ENCODE measurements at places on chromosomes 13 and 19. TPM values are rescaled to one million over a fixed set of nuclear protein-coding genes. Genes with fewer than 3 reads are reported as not detected.

PSG1 gene
- not detected for total RNA-seq

CEACAM8 gene
- total RNA-seq = not detected

CACNA1A gene
- total RNA-seq = 3.6 TPM

ZNF546 gene
- 6.3 TPM for total RNA-seq

ATP4A gene
- total RNA-seq = not detected

PEAK3 gene
- 0.70 TPM for total RNA-seq

TMEM86B gene
- 12.4 TPM for total RNA-seq

HIPK4 gene
- 0.10 TPM for total RNA-seq

MADCAM1 gene
- 0.81 TPM for total RNA-seq

DNA sequence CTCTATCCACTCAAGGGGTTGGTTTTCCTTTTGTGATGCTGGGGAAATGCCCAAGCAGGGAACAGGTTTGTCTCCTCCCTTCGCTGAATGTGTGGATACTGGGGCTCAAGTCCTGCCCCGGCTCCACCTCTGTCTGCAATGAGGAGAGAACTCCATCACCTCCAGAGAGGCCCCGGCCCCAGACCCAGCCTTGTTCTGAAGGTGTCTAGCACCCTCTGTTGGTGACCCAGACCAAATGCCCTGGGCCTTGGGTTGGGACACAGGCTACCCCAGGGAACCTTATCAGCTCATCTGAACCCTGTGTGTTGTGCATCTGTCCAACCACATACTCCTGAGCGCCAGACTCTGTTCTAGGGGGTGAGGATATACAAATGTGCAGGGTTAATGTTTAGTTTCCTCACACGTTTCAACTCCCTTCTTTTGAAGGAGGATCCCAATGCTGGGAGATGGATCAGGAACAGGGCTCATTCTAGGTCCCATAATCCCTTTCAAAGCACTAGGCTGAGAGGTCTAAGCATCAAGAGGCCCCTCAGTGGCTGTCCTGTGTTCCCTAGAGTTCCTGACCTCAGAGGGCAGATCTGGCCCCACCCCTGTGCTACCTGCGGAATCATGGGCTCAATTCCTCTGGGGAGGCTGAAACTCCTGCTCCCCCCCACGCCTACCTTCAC is 112.5 kb upstream of the SLC7A1 start:
- DNase-seq = peak; percentile 43
- no peak overlapping the region for H3K27ac ChIP-seq
- no peaks in the 10 kb centered on the region for H3K4me1 ChIP-seq
- H3K36me3 ChIP-seq = no peaks in the 10 kb centered on the region

- H3K36me3 ChIP-seq = no peaks in the 10 kb centered on the region
- peaks cover 28% of the 10 kb centered on the region for H3K4me1 ChIP-seq
Observed at GRCh38 chr19:4327252-4327876, 11.3 kb downstream of the STAP2 start.

- no peak overlapping the region for H3K27ac ChIP-seq
- DNase-seq = no peak
- no peaks in the 10 kb centered on the region for H3K27me3 ChIP-seq
- H3K4me3 ChIP-seq = no peak overlapping the region
- H3K36me3 ChIP-seq = no peaks in the 10 kb centered on the region
Observed at GRCh38 chr13:75825594-75825993, 189.5 kb downstream of the LMO7 start.

DNA sequence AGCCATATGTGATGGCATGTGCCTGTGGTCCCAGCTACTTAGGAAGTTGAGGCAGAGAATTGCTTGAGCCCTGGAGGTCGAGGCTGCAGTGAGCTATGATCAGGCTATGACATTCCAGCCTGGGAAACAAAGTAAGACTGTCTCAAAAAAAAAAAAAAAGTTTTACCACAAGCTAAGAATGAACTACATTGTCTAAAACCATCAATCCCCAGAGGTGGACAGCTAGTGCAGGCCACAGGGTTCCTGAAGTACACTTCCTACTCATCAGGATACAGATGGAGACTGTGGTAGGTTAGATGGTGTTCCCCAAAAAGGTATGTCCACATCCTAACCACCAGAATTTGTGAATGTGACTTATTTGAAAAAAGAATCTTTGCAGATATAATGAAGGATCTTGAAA is 63.5 kb upstream of the DOCK9 start:
- peaks cover 19% of the 10 kb centered on the region for H3K36me3 ChIP-seq
- peaks cover 60% of the 10 kb centered on the region for H3K4me1 ChIP-seq
- H3K27me3 ChIP-seq = no peaks in the 10 kb centered on the region
- no peak overlapping the region for H3K4me3 ChIP-seq
- H3K27ac ChIP-seq = no peak overlapping the region

- peaks cover 26% of the 10 kb centered on the region for H3K36me3 ChIP-seq
- DNase-seq = no peak
- H3K4me1 ChIP-seq = peaks cover 47% of the 10 kb centered on the region
- peak overlapping the region; percentile 81 for H3K4me3 ChIP-seq
Observed at GRCh38 chr19:35902870-35903475, 644 bp downstream of the HCST start.

DNA sequence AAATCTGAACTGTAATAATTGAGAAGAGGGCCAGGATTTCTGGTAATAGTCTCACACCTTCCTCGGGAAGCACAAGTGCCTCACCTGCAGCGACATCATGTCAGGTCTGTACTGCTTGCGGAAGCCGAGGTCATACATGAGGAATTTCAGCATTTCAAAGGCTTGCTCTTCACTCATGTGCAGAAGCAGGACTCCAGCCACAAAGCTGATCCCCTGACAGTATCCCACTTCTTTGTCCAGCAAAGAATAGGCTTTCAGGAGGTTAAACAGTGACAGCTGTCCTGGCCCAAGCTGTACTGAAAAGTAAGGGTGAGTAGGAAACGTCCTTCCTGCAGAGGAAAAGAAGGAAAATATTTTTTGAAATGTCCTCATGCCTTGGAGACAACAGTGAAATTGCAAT is 182.7 kb downstream of the TBC1D4 start:
- no peaks in the 10 kb centered on the region for H3K27me3 ChIP-seq
- no peaks in the 10 kb centered on the region for H3K36me3 ChIP-seq
- H3K4me1 ChIP-seq = no peaks in the 10 kb centered on the region
- DNase-seq = no peak
- no peak overlapping the region for H3K27ac ChIP-seq

GRCh38 chr13:21884299-21884909 is 213.5 kb downstream of the FGF9 start:
- no peak overlapping the region for H3K27ac ChIP-seq
- no peak overlapping the region for H3K4me3 ChIP-seq
- DNase-seq = no peak

GRCh38 chr13:95247852-95248251 is 53.4 kb downstream of the ABCC4 start:
- no peaks in the 10 kb centered on the region for H3K27me3 ChIP-seq
- no peak for DNase-seq
- H3K4me1 ChIP-seq = no peaks in the 10 kb centered on the region
- no peak overlapping the region for H3K27ac ChIP-seq
- H3K36me3 ChIP-seq = no peaks in the 10 kb centered on the region

GRCh38 chr13:95003019-95003813 is 290.9 kb upstream of the SOX21 start:
- DNase-seq = no peak
- H3K27me3 ChIP-seq = peaks cover 28% of the 10 kb centered on the region
- no peaks in the 10 kb centered on the region for H3K36me3 ChIP-seq
- no peak overlapping the region for H3K4me3 ChIP-seq
- no peaks in the 10 kb centered on the region for H3K4me1 ChIP-seq

DNA sequence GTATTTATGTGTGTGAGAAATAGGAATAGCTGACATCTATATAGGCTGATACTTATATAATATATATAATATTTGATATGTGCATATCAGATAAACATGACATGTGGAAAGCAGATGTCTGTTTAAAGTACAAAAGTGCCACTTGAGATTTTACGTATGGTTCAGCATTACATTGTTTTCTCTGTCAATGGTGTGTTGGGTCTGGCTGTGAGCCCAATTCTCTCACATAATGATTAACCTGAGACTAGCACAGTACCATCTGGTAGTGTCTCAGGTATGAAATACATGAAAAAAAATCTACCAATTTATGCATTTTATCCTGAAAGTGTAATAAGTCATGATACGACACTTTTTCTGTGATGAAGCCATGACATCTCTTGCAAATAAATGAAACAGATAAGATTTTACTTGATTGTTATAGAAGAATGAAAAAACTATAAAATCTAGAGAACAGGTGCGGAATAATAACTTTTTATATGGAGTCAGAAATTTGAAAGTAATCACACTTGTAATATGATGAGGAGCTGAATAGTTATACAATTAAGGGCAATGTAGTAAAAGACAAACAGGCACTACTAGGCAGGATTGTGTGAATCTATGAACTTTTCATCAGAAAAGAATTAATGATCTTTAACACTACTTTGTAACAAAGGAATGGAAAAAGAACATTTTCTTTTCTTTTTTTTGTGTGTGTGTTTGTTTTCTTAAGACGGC is 1405.0 kb downstream of the OLFM4 start:
- no peak overlapping the region for H3K27ac ChIP-seq
- H3K4me3 ChIP-seq = no peak overlapping the region
- DNase-seq = no peak

DNA sequence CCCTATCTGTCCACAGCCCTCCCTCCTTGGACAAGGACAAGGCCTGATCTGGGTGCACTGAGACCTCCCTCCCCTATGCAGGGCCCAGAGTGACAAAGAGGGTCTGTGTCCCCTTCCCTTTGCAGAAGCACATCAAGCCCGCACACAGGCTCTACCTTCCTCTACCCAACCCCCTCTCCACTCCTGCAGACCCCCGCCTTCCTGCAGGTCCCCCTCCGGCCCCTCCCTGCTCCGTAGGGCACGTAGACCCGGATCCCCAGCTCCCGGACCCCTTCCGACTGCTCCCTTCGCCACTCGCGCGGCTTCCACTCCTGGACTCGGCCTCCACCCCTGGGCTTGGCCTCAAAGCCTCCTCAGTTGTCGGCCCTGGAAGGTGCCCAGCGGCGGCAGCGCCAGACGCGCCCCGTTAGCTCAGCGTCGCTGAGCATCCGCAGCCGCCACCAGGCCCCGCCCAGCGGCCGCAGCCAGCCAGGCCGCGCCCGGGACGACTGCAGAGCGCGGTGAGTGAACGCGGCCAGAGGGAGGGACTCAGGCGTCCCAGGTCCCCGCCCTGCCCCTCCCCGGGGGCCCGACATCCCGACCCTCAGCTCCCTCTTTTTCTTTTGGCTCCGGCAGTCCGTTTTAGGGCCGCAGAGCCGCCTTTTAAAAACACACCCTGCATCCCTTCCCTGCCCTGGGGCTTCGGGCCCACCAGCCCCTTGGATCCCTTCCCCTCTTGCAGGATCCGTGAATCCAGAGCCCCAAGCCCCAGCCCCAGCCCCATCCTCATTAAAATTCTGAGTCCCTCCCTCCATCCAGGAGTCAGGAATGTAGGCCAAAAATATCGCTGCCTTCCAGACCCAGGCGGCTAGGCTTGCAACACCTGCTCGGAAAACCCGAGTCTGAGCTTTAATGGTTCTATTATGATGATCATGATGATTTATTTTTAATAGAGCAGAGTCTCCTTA is 1.5 kb upstream of the MYADM start:
- H3K4me3 ChIP-seq = peak overlapping the region; percentile 97
- H3K27ac ChIP-seq = peak overlapping the region; percentile 90
- peaks cover 2% of the 10 kb centered on the region for H3K27me3 ChIP-seq
- peak; percentile 80 for DNase-seq

GRCh38 chr19:23101241-23101640 is 15.6 kb upstream of the ZNF730 start:
- H3K27me3 ChIP-seq = no peaks in the 10 kb centered on the region
- no peak overlapping the region for H3K4me3 ChIP-seq
- no peak overlapping the region for H3K27ac ChIP-seq
- H3K36me3 ChIP-seq = no peaks in the 10 kb centered on the region

GRCh38 chr19:55993492-55993891 is 6.9 kb downstream of the NLRP5 start:
- H3K27me3 ChIP-seq = no peaks in the 10 kb centered on the region
- no peaks in the 10 kb centered on the region for H3K36me3 ChIP-seq
- DNase-seq = no peak
- H3K4me3 ChIP-seq = no peak overlapping the region

GRCh38 chr13:45042539-45042938 is 53.2 kb downstream of the GPALPP1 start:
- DNase-seq = no peak
- H3K27me3 ChIP-seq = peaks cover 17% of the 10 kb centered on the region
- no peak overlapping the region for H3K27ac ChIP-seq
- H3K4me1 ChIP-seq = peaks cover 11% of the 10 kb centered on the region

GRCh38 chr13:80047406-80047805 is 293.5 kb downstream of the SPRY2 start:
- no peak overlapping the region for H3K4me3 ChIP-seq
- H3K4me1 ChIP-seq = peaks cover 8% of the 10 kb centered on the region
- H3K36me3 ChIP-seq = no peaks in the 10 kb centered on the region
- DNase-seq = no peak
- H3K27ac ChIP-seq = no peak overlapping the region
- no peaks in the 10 kb centered on the region for H3K27me3 ChIP-seq

DNA sequence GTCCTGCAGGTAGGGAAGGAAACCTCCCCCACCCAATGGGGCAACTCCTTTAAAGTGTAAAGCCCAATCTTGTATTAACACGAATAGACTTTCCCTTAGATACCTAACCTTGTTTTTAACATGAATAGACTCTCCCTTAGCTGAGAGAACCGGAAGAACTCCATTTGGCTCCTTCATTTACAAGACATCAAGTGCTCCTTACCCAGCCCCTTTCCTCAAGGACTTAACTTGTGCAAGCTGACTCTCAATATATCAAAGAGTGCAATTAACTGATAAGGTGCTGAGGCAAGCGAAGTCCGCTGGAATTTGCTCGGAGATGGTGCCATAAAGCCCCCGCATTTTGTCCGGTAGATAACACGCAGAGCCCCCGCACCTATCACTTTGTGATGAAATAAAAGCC is 9.9 kb upstream of the ZNF90 start:
- no peak overlapping the region for H3K4me3 ChIP-seq
- H3K27me3 ChIP-seq = no peaks in the 10 kb centered on the region
- H3K36me3 ChIP-seq = peaks cover 4% of the 10 kb centered on the region

DNA sequence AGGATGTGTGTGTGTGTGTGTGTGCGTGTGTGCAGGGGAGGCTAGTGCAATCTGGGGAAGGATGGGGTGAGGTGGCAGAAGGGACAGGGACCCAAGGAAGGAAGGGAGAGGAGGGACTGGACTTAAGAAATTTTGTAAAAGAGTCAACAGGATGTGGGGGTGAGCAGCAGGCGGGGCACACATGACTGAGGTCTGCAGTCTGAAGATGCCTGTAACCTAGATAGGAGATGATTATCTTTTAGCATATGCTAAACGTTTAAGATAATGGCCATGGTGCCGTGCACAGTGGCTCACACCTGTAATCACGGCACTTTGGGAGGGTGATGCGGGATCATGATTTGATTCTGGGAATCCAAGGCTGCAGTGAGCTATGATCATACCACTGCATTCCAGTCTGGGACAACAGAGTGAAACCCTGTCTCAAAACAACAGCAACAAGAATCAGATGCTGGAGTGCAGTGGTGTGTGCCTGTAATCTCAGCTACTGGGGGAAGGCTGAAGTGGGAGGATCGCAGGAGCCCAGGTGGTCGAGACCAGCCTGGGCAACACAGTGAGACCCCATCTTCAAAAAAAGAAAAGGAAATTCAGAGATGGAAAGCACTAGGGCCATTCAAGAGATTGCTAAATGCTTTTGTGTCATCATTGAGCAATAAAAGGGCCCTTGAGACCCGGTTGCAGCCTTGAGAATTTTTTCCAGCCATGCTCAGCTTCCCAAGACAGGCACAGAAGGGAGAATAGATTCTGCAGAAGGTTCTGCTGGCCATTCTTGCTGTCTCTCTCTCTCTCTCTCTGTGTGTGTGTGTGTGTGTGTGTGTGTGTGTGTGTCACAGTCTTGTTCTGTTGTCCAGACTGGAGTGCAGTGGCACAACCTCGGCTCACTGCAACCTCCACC is 3.8 kb upstream of the ZNF414 start:
- H3K4me1 ChIP-seq = peaks cover 62% of the 10 kb centered on the region
- peak overlapping the region; percentile 98 for H3K27ac ChIP-seq
- peaks cover 48% of the 10 kb centered on the region for H3K36me3 ChIP-seq
- no peaks in the 10 kb centered on the region for H3K27me3 ChIP-seq
- peak overlapping the region; percentile 67 for H3K4me3 ChIP-seq

All from activated CD4-positive, alpha-beta memory T cell treated with anti-CD3 and anti-CD28 coated beads, Interleukin-2, amount 10 ng/mL, durations not matched to agents 7 days and 5 days (primary cell).